ENCODE measurements at places on chromosomes 16 and 17. TPM values are rescaled to one million over a fixed set of nuclear protein-coding genes. Genes with fewer than 3 reads are reported as not detected.

Gene RHBDL3
- not detected for total RNA-seq

Gene OR1F1
- total RNA-seq = 0.14 TPM

Gene CBFA2T3
- 1.1 TPM for total RNA-seq

Gene NFATC2IP
- total RNA-seq = 19.8 TPM

Gene CD79B
- total RNA-seq = not detected

Gene CCL11
- total RNA-seq = not detected

All from nasal cavity respiratory epithelium epithelial cell of viscerocranial mucosa (primary cell).